ENCODE measurements at places on chromosomes 11 and 22. TPM values are rescaled to one million over a fixed set of nuclear protein-coding genes. Genes with fewer than 3 reads are reported as not detected.

GRCh38 chr11:110977661-110978060, 265.4 kb upstream of the ARHGAP20 start:
- H3K4me3 ChIP-seq, result no peak overlapping the region
- no peaks in the 10 kb centered on the region for H3K27me3 ChIP-seq
- H3K4me1 ChIP-seq, result no peaks in the 10 kb centered on the region
- DNase-seq, result no peak

The CD44 gene
- 67.1 TPM for total RNA-seq

The OR10D3 gene
- not detected for total RNA-seq

The OR51V1 gene
- total RNA-seq, result not detected

- H3K4me1 ChIP-seq, result no peaks in the 10 kb centered on the region
- no peaks in the 10 kb centered on the region for H3K36me3 ChIP-seq
- DNase-seq, result no peak
- no peak overlapping the region for H3K4me3 ChIP-seq
- no peaks in the 10 kb centered on the region for H3K27me3 ChIP-seq
Observed at GRCh38 chr22:34897126-34897525, 168.8 kb upstream of the ISX start.

DNA sequence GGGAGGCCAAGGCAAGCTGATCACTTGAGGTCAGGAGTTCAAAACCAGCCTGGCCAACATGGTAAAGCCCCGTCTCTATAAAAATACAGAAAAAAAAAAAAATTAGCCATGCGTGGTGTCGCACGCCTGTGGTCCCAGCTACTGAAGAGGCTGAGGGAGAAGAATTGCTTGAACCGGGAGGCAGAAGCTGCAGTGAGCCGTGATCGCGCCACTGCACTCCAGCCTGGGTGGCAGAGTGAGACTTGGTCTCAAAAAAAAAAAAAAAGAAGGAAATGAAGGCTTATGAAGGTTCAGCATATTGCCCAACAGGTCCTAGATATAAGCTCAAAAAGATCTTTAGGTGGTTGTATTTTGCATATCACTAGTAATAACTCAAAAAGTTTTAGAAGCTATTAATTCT, 10.2 kb downstream of the ATL3 start:
- DNase-seq, result no peak
- H3K27me3 ChIP-seq, result no peaks in the 10 kb centered on the region
- no peak overlapping the region for H3K4me3 ChIP-seq
- no peak overlapping the region for H3K27ac ChIP-seq
- H3K4me1 ChIP-seq, result peaks cover 61% of the 10 kb centered on the region
- H3K36me3 ChIP-seq, result no peaks in the 10 kb centered on the region

The C22orf31 gene
- not detected for total RNA-seq

The SLC29A2 gene
- total RNA-seq, result 5.4 TPM

The BTG4 gene
- not detected for total RNA-seq

The TNKS1BP1 gene
- total RNA-seq, result 230 TPM

- H3K27me3 ChIP-seq, result no peaks in the 10 kb centered on the region
- H3K27ac ChIP-seq, result no peak overlapping the region
- no peaks in the 10 kb centered on the region for H3K4me1 ChIP-seq
- H3K4me3 ChIP-seq, result no peak overlapping the region
Observed at GRCh38 chr11:72229336-72229924, 4.9 kb downstream of the INPPL1 start.

GRCh38 chr22:28714043-28714628, 27.5 kb downstream of the CHEK2 start:
- H3K36me3 ChIP-seq, result no peaks in the 10 kb centered on the region
- H3K4me3 ChIP-seq, result no peak overlapping the region
- H3K27me3 ChIP-seq, result no peaks in the 10 kb centered on the region
- no peak overlapping the region for H3K27ac ChIP-seq
- H3K4me1 ChIP-seq, result peaks cover 8% of the 10 kb centered on the region

DNA sequence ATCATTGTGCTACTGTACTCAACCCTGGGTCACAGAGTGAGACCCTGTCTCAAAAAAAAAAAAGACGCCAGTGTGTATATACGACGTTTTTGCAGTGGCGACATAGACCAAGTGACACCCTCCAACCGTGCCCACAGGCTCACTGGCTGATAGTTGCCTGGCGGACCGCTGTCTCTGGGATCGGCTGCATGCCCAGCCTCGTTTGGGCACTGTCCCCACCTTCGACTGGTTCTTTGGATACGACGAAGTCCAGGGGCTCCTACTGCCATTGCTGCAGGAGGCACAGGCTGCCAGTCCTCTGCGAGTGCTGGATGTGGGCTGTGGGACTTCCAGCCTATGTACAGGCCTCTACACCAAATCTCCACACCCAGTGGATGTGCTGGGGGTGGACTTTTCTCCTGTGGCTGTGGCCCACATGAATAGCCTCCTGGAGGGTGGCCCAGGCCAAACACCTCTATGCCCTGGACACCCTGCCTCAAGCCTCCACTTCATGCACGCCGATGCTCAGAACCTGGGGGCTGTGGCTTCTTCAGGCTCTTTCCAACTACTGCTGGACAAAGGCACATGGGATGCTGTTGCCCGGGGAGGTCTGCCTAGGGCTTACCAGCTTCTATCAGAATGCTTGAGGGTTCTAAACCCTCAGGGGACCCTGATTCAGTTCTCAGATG, 1.3 kb downstream of the CSKMT start:
- peak overlapping the region; percentile 80 for H3K4me3 ChIP-seq
- no peaks in the 10 kb centered on the region for H3K36me3 ChIP-seq
- peak overlapping the region; percentile 93 for H3K27ac ChIP-seq
- no peak for DNase-seq

The ARHGAP20 gene
- total RNA-seq, result 6.9 TPM

DNA sequence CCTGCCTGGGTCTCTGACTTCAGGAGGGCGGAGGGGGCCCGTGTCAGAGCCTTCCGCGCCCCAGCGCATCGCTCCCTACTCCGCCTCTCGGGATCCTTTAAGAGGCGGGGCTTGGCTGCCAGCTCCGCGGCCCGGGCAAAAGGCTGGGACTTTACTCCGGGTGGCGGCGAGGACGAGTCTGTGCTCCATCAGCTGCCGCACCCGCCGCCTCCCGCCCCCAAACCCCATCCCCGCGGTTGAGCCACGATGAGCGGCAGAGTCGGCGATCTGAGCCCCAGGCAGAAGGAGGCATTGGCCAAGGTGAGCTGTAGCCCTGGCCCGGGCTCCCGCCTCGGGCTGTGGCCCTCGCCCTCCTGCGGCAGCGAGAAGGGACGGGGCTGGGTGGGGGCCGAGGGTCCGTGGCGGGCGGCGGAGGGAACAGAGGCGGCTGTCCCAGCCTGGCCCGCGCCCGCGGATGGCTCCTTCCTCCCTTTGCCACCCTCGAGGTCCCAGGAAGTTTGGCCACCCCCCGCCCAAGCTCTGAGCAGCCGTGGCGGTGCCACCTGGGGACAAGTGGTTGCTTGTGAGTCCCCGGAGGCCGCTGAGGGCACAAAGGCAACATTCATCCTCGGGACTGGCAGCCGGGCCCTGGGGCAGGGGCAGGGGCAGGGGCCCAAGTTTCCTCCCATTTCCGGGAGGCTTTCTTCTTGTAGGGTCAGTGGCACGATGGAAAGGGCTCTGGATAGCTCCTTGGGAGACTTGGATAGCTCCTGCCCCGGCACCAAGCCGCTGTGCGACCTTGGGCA, at the start of gene SEC14L2:
TSS of gene SEC14L2 (plus strand) at position 148 of the 785 bp plus-strand sequence. CDS start at position 247, 99 bp downstream.
- peak; percentile 59 for DNase-seq
- H3K27ac ChIP-seq, result peak within 1 kb of the TSS; percentile 84
- peak within 1 kb of the TSS; percentile 81 for H3K4me3 ChIP-seq
- peaks cover 18% of the 10 kb centered on the region for H3K27me3 ChIP-seq
- peaks cover 8% of the 10 kb centered on the region for H3K4me1 ChIP-seq

The OR10G7 gene
- not detected for total RNA-seq

GRCh38 chr11:108975026-108975425, 310.2 kb downstream of the DDX10 start:
- H3K4me3 ChIP-seq, result no peak overlapping the region
- no peak overlapping the region for H3K27ac ChIP-seq
- H3K27me3 ChIP-seq, result no peaks in the 10 kb centered on the region
- DNase-seq, result no peak
- no peaks in the 10 kb centered on the region for H3K36me3 ChIP-seq
- no peaks in the 10 kb centered on the region for H3K4me1 ChIP-seq

The TREH gene
- not detected for total RNA-seq

GRCh38 chr11:116279511-116279910, 493.3 kb downstream of the BUD13 start:
- no peaks in the 10 kb centered on the region for H3K4me1 ChIP-seq
- DNase-seq, result no peak
- H3K36me3 ChIP-seq, result no peaks in the 10 kb centered on the region
- H3K27me3 ChIP-seq, result no peaks in the 10 kb centered on the region
- no peak overlapping the region for H3K27ac ChIP-seq

DNA sequence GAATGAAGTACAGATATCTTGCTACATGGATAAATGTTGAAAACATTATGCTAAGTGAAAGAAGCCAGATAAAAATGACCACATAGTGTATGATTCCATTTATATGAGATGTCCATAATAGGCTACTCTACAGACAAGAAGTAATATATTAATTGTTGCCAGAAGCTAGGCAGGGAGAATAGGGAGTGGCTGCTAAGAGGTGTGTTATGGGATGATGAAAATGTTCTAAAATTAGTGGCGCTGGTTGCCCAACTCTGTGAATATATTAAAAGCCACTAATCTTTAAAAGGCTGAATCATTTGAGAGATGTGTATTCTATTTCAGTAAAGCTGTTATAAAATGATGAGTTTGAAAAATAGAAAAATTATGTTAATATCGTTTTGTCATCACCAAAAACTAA, 144.4 kb downstream of the NCAM1 start:
- no peaks in the 10 kb centered on the region for H3K27me3 ChIP-seq
- H3K36me3 ChIP-seq, result no peaks in the 10 kb centered on the region
- no peaks in the 10 kb centered on the region for H3K4me1 ChIP-seq
- DNase-seq, result no peak

The USP2 gene
- total RNA-seq, result 9.6 TPM

DNA sequence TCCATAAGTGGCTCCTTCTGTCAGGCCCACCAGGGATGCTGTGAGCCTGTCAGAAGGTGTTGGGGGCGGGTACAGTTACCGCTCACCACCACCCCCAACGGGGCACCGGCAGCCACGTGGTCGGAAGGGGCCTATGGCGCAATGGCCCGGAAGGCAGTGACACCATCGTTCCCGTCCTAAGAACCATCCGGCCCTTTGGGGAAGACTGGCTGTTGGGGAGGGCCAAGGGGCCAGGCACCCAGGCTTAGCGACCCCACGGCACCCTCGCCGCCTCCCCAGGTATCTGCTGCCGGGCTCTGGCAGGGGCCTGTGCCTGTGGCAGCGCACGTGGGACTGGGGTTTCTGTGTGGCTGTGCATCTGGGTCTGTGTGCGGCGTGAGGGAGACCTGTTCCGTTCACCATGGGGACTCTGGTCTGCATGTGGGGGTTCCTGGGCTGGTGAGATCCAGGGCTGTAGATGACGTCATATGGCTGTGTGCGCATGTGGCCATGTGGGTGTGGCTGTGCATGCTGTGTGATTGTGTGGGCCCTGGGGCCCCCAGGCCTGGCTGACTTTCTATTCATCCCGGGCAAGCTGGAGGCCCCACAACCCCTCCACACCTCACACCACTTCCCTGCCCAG, 717 bp downstream of the OSM start:
- no peak for DNase-seq
- peak overlapping the region; percentile 62 for H3K27ac ChIP-seq
- H3K4me1 ChIP-seq, result peaks cover 11% of the 10 kb centered on the region
- H3K27me3 ChIP-seq, result no peaks in the 10 kb centered on the region

DNA sequence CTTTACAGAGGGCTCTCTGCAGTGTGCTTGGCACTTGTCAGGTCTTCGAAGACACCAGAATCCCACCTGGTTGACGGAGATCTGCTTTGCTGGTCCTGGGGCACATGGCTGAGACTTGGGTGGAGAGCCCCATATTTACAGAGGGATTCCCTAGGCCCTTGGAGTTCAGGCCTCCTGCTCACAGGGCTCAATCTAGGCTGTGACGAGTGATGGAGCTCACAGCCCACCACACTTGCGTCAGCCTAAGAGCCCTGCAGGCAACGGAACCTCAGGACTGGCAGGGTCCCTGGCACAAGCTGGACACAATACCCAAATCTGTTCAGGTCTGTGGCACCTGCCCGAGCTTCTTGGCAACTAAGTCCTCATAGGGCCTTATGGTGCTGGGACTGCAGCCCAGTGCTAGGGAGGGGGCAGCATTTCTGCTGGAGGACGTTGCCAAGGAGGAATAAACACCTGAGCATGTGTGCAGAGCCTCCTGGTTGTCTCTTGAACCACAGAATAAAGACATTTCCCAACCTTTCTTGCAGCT, 59.1 kb downstream of the KCNC1 start:
- no peaks in the 10 kb centered on the region for H3K36me3 ChIP-seq
- no peak for DNase-seq
- H3K4me1 ChIP-seq, result no peaks in the 10 kb centered on the region

Data from tibial nerve (tissue), 4 donors.